Body of pancreas (tissue), 4 donors: ENCODE measurements at places on chromosomes 12 and 14. TPM values are rescaled to one million over a fixed set of nuclear protein-coding genes. Genes with fewer than 3 reads are reported as not detected.

DNA sequence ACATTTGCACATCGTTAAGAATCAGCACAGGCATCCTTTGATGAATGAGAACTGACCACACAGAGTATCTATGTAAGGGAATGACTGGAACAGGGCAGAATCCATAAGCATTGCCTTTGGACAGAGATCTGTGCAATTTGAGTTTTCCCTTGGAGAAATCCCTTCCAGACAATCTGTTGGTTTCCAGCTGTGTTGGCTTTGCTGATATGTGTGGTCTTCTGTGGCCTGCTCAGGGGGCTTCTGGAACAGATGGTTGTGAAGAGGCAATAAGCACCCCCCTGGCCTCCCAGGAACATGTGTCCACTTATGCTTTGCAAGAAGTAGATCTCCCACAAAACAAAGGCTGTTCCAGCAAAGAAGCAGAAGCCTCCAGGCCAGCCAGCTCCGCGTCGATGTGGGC is 111.4 kb upstream of the TMEM132C start:
- H3K4me1 ChIP-seq = no peaks in the 10 kb centered on the region
- no peak for DNase-seq
- no peak overlapping the region for H3K27ac ChIP-seq
- no peak overlapping the region for H3K4me3 ChIP-seq

DNA sequence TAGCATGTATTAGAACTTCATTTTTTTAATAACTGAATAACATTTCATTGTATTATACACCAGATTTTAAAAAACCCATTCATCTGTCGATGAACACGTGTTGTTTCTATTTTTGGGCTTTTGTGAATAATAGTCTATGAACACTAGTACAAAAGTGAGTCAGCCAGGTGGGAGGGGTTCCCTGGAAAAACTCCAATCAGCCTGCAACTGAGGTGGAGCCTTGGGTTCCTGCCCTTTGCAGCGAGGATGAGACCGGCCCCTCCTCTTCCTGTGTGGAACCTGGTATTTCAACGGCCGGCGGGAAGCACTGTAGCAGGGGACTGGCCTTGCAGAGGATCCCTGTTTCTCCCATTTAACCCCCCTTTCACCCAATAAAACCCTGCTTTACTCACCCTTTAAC is 56.1 kb downstream of the LMNTD1 start:
- no peak overlapping the region for H3K4me3 ChIP-seq
- H3K27ac ChIP-seq = no peak overlapping the region
- H3K36me3 ChIP-seq = no peaks in the 10 kb centered on the region
- no peaks in the 10 kb centered on the region for H3K4me1 ChIP-seq

Gene NDUFA9
- 12.5 TPM for total RNA-seq

Gene TAS2R42
- total RNA-seq = not detected

Gene MGP
- total RNA-seq = 162 TPM

- H3K27ac ChIP-seq = no peak overlapping the region
- H3K4me3 ChIP-seq = no peak overlapping the region
- H3K27me3 ChIP-seq = no peaks in the 10 kb centered on the region
- no peak for DNase-seq
- no peaks in the 10 kb centered on the region for H3K36me3 ChIP-seq
- H3K4me1 ChIP-seq = no peaks in the 10 kb centered on the region
These were observed 1469.3 kb downstream of the AACS start for GRCh38 chr12:126534495-126534894.

DNA sequence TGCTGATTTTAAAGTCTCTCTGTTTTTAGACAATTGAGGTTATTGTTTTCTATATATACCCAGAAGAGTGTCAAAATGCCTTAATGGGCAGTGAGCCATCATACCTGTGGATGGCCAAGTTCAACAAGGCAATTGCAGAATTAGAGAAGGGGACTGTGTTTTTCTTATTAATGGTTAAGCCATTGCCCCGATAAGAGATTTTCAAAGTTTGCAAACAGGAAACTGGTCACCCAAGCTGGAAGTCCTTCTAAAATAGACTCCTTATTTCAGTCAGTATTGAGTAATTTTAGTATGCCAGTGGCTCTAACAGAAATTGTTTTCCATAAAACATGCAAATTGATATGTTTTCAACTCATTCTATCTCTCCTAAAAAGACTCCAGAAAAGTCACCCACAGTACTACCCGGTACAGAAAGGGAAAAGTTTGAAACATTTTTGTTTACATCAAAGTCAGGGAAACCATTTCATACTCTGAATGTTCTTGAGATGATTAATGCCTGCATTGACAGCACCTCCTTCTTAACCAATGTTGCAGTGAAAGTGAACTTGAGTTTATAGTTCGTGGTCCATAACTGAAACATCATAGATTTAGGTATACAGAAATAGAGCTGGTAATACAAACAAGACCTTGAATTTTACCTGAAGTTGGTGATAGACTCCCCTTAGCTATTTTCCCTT is 191.1 kb downstream of the TMX1 start:
- H3K36me3 ChIP-seq = no peaks in the 10 kb centered on the region
- no peaks in the 10 kb centered on the region for H3K27me3 ChIP-seq
- peaks cover 34% of the 10 kb centered on the region for H3K4me1 ChIP-seq

DNA sequence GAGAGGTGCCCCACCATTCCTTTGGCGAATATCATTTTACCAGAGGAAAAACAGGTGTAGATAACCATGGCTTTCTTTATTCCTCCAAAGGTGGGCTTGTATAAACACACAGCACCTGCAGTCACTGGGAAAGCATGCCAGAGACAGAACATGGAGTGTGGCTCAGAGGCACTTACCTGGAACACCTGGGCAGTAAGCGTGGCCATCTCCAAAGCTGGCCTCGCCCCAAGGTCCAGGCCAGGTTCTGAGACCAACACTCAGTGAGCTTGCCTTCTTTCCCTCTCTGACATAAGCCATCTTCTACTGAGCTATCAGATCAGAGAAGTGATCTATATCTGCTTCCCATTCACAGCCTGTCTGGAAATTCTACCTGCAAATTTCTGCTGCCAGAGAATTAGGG is 70.5 kb downstream of the NUAK1 start:
- H3K36me3 ChIP-seq = no peaks in the 10 kb centered on the region
- no peak for DNase-seq
- H3K27me3 ChIP-seq = no peaks in the 10 kb centered on the region

Gene LRFN5
- total RNA-seq = 0.52 TPM

Gene CCER1
- not detected for total RNA-seq
